Neural crest cell (in vitro differentiated cells): ENCODE measurements at places on chromosomes 7 and 10.

DNA sequence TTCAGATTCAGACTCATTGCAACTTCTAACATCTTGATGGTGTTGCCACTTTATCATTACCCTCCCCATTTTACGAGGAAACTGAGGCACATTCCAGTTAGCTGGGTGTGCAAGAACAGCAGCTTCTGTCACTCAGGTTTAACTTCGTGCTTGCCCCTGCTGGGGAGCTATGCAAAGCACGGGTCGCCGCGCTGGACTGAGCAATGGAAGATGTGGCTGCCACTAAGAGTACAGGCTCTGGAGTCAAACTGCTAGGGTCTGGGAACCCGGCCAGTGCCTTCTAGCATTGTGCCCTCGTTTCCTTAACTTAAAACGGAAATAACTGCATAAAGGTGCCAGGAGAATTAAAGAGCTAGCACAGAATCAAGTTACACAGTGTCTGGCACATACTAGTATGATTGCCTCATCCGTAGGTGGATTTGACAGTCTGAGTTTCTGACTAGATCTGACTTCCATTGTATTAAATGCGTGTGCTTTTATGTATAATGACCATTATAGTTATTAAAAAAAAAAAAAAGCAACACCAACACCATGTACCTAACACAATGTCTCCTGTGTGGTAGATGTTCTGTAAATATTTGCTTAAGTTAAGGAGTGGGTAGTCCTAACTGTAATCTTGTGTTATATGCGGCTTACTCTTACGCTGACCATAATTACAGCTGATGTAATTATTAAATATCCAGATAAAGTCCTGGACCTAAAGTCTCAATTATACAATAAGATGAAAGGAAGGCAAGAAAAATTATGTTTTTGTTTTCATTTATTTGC lies 842 bp downstream of the ZNF22 start:
- DNase-seq = no peak

GRCh38 chr10:3783682-3784432 lies 1.2 kb downstream of the KLF6 start:
- no peak for DNase-seq

GRCh38 chr10:91061608-91062007 lies 140.7 kb upstream of the ANKRD1 start:
- DNase-seq = no peak

DNA sequence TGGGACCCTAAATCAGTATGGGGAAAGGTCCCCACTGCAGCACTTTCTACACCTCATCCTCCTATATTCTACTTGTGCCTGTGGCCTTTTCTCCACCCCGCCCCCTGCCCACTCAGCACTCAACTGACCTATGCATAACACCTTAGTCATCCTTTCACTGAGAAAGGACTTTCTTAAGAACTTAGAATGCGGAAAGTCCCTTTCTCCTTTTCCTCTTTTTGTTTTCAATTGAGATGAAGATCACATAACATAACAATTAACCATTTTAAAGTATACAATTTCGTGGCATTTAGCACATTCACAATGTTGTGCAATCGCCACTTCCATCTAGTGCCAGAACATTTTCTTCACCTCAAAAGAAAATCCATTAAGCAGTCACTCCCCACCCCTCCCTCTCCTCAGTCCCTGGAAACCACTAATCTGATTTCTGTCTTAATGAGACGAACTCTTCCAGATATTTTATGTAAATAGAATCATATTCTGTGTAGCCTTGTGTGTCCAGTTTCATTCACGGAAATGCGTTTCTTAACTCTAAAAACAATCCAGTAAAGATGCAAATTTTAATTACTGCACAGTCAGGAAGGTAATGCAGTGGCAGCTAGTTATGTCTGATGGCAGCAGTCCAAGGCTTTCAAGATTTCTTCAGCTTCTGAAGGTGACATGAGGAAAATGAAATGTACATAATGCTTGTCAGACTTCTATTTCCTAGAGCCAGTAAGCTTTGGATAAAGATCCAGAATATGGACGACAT lies 41.7 kb downstream of the FAS start:
- DNase-seq = no peak

- no peak for DNase-seq
These were observed 20.4 kb downstream of the SLC13A4 start for GRCh38 chr7:135707570-135707966.

DNA sequence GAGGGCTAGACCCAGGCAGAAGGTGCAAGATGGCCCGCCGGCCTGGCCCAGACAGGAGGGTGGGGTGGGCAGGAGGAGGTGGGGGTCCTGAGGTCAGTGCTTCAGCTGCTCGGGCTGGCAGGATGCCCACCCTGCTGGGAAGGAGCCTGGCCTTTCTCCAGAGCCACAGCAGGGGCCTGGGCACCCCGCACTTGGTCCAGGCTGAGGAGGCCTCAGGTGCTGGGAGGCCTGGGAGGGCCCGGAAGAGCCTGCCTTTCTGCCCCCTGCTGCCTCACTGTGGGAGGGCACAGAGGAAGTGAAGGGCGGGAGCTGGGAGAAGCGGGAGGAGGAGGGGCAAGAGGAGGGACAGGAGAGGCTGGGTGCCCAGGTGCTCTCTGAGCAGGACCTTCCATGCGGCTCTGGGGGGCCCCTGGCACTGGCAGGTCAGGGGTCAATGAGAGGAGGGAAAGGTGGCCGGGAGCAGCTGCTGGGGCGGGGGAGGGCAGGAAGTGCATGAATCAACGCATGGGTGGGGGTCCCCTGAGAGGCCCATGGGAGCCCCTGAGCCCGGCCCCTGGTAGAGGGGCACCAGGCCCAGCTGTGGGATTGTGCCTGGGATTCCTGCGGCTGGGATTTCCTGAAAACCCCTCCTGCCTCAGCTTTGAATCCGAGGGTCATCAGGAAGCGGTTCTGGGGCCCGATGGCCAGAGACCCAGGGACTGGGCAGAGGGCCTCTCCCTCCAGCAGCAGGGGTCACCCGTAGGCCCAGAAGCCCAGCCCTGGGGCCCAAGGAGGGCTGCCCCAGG lies 49.9 kb downstream of the PWWP2B start:
- DNase-seq = no peak

- DNase-seq = no peak
These were observed 636.2 kb upstream of the LRRN3 start for GRCh38 chr7:110454713-110455112.

DNA sequence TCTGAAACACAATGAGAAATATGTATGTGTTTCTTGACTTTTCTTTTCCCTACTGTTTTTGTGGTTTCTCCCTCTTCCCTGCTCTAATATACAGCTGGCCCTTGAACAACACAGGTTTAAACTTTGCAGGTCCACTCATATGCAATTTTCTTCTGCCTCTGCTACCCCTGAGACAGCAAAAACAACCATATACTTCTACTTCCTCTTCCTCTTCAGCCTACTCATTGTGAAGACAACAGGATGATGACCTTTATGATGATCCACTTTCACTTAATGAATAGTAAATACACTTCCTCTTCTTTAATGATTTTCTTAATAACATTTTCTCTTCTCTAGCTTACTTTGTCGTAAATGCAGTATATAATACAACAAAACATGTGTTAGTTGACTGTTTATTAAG lies 35.0 kb upstream of the DGKB start:
- no peak for DNase-seq

- no peak for DNase-seq
These were observed 46.7 kb downstream of the PLPP4 start for GRCh38 chr10:120503689-120504088.

- no peak for DNase-seq
These were observed 25.8 kb downstream of the TMEM254 start for GRCh38 chr10:80104066-80104926.

- no peak for DNase-seq
These were observed 255.6 kb upstream of the CTBP2 start for GRCh38 chr10:125415964-125416363.

DNA sequence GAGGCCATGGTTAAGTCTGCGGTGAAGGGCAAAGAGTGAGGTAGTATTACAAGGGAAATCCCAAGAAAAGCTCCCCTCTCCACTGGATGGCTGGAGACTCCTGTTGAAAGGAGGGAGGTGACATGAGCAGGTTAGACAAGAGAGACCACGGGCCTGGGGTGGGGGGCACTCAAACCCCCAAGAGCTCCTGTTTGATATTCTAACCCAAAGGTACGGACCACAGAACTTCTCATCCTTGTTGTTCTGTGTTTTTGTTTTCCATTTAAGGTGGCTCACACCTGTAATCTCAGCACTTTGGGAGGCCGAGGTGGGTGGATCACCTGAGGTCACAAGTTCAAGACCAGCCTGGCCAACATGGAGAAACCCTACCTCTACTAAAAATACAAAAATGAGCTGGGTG lies 11.6 kb downstream of the VSTM4 start:
- DNase-seq = no peak

GRCh38 chr7:81744389-81744788 lies 25.5 kb downstream of the HGF start:
- no peak for DNase-seq

- DNase-seq = no peak
These were observed 5.5 kb downstream of the PPA1 start for GRCh38 chr10:70227548-70228320.

DNA sequence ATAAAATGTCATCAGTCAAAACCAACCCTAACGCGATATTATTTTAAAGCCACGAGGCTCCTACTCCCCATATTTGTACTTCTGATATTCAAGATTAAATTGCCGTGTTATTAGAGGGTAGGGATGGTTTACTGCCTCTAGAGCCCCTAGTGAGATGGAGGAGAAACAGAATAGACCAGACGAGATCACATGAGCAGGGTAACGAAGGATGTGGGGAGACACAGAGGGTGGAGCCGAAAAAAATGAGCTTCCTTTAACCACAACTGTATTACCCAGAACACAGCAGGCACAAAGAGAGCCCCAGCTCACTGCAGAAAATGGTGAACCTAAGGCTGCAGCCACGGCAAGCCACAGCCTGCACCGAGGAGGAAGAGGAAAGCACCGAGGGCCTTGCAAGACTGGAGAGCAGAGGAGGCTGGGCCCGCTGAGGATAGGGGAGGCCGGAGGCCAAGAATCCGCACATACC lies 14.3 kb downstream of the ZC3HAV1 start:
- no peak for DNase-seq

DNA sequence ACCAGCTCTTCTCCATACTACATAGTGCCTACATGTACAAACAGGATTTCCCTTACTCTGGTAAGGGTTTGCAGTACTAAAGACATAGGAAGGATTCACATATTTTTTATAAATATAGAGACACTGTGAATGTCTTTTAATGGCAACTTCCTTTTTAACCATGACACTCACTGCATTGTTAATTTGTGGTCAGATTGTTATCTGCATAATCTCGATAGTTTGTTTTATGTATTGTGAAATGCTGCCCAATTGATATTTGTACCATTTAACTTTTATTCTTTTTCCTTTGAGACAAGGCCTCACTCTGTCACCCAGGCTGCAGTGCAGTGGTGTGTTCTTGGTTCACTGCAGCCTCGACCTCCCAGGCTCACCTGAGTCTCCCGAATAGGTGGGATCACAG lies 39.7 kb downstream of the SP8 start:
- no peak for DNase-seq

- DNase-seq = no peak
These were observed 64.4 kb downstream of the KCND2 start for GRCh38 chr7:120337308-120337907.

DNA sequence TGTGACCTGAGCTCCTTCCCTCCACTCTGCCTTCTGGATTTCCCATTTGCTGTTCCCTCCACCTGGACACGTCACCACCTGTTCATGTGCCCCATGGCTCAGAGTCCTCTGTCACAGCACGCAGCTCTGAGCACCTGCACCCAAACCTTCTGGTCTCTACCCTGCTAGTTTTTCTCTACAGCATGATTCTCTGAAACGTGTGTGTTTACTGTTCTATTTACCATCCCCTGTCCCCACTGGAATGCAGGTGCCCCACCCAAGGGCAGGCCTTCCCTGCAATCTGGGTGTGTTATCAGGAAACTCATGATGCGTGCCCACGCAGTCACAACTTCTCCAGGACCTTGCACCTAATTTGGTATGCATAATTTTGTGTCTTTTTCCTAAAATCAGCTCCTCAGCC lies 284.4 kb upstream of the IGFBP3 start:
- no peak for DNase-seq

DNA sequence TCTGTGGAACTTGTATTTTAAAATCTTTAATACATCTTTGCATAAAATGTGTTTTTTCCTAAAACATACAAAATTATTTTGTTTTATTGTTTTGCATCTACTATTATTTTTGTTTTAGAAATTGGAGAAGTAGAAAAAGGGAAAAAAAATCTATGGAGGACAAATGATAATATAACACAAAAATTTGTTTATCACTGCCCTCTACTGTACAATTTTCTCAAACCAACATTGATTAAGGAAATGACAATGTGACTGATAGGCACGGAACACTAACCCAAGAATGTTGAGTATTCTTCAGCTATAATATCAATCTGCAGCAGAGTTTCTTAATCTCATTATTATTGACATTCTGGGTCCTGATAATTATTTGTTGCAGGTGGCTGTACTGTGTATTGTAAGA lies 9.5 kb upstream of the ING3 start:
- no peak for DNase-seq

DNA sequence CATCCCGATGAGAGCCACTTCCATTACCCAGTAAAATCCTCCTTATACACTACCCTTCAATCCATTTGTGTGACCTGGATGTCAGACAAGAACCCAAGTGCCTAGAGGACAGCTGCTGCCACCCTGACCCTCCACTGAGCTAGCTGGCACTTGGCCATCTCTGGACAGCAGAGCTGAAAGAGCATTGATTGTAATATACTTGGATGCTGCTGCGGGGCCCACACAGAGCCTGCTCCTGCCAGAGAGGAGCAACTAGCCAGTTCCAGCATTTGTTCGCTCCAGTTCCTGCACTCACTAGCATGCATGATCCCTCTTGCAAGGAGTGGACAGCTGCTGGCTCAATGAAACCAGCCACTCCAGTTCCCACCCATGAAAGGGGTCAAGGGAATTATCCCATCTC lies 8.4 kb upstream of the TMEM254 start:
- no peak for DNase-seq

- no peak for DNase-seq
These were observed 37.9 kb upstream of the SH2B2 start for GRCh38 chr7:102248456-102249395.

DNA sequence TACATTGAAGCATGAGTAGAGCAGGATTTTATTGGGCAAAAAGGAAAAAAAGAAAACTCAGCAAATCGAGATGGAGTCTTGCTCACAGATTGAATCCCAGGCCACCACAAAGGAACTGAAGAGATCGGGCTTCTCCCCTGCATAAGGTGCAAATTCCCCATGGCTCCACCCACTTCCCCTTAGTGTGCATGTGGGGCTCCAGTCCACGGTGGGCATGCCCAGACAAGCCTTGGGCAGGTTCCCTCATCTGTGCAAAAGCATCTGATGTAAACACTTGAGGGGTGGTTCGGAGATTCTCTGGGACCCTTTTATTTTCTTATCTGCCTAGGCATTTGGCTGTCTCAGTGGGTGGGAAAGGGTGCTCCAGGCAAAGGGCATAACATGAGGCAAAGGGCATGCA lies 150.7 kb downstream of the CFTR start:
- DNase-seq = no peak
